LHCN-M2 (cell line): ENCODE measurements at places on chromosomes 2 and 18.

DNA sequence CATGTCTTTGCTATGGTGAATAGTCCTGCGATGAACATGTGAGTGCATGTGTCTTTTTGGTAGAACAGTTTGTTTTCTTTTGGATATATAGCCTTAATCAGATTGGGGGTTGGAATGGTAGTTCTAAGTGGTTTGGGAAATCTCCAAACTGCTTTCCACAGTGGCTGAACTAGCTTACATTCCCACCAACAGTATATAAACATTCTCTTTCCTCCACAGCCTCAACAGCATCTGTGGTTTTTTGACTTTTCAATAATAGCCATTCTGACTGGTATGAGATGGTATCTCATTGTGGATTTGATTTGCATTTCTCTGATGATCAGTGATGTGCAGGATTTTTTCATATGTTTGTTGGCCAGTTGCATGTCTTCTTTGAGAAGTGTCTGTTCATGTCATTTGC, 112.2 kb upstream of the SESTD1 start:
- peak; percentile 6 for DNase-seq

DNA sequence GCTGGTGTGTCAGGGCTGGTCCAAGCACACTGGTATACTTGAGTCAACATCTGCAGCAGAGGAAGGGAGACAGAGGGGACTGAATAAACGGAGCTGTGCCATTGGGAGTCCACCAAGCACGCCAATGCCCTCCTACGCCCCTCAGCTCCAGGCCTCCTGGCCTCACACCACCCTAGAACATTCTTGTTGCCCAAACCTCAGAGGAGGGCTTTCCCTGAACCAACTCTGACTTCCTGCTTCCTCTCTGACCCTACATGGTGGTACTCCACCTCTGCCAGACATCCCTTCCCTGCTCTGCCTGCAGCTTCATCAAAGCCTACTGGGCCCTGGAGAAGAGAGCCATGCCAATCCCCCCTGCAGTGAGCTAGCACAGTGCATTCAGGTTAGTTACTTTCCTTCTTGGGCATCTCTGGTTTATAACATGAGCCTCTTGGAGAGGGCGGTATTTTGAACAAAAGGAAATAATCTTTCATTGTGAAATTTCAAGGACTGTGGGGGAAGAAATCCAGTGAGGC, 54.4 kb downstream of the ZBTB7C start:
- no peak for DNase-seq

DNA sequence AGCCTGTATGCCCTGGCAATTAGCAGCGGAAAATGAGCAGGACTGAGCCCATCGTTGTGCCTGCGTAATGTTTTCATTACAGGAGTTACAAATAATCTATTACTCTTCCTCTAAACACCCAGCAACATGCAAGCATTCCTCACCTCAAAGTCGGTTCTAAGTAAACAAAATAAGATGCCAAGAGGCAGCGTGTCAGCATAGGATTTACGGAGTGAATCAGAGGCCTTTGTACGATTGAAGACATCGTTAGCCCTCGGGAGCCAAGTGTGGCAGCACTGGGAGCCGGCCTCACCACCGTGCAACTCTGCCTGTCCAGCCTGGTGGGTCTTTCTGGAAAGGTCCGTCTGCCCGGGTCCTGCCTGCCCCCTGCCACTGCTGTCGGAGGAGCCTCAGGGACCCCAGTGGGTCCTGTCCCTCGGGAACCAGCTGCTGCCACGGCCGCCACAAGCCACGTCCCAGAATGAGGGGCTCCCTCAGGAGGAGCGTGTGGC, 80.1 kb upstream of the CTDP1 start:
- peak; percentile 50 for DNase-seq

GRCh38 chr2:52342458-52342857, 1310.5 kb upstream of the NRXN1 start:
- DNase-seq = no peak

DNA sequence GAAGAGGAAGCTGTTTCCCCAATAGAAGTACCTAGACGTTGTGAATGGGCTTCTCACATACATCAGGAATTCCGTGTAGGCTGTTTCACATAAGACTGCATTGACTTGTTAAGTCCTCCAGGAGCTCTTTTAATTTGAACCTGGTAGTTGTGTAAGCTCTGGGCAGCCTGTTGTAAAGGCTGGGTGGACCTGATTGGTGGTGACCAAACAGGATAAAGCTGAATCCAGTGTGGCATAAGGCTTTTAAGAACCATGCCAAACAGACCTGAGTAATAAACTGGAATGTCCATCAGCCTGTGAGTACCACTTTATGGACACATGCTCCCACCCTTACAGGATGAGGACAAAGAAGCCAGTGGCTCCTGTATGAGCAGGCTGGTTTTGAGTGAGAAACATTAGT, 24.1 kb downstream of the RMND5A start:
- DNase-seq = no peak

- DNase-seq = peak; percentile 22
Measured at GRCh38 chr2:134401789-134402188, 147.9 kb downstream of the MGAT5 start.

- DNase-seq = no peak
Measured at GRCh38 chr2:122481244-122481622, 725.8 kb downstream of the TSN start.

GRCh38 chr2:60531701-60532133, 21.7 kb downstream of the BCL11A start:
- no peak for DNase-seq

DNA sequence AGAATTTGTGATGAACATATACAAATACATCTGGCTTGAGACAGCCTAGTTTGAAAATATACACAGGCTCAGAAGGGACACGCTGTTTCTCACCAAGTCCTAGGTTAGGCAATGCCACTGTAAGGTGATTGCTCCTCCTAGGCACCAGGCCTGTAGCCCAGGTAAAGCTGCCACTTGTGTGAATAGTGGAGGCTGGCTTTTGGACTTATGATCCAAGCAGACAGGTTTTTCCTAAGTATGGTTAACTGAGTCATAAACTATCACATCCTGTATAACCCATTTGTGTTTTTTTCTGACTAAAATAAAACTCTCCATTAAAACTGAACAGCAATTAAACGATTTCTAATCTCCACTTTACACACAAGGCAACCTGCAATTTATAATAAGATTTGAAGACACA, 81.0 kb downstream of the SEMA4F start:
- no peak for DNase-seq
